ENCODE measurements at places on chromosomes 3 and 15.

DNA sequence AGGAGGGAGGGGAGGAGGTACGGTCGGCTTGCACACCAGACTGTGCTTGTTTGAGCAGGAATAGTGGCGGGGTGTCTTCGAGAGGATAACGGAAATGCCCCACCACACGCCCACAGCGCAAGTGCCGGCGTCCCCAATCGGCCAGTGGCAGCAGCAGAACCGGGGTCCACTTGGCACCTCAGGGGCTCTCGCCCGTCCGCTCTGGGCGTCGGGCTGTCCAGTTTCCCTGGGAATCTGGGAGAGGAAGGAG is 53.7 kb downstream of the CCDC54 start:
- DNase-seq: no peak

DNA sequence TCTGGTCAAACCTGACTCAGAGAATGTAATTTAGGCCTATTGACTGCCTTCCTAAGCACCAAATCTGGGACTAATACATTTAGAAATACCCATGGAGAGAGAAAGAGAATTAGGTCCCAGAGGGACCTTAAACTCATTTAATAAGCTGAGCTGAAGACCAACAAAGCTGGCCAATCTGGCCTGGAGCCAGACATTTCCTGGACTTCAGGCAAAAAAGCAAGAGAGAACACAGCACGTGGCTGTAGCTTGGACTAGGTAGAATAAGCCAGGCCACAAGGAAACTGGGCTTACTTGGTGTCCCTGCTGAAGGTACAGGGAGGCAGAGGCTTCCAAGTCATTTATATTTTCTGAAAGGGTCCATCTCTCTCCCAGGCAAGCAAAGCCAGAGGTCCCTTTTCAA is 88.1 kb downstream of the RTP4 start:
- DNase-seq: no peak

GRCh38 chr3:52021489-52022268 is 26.0 kb upstream of the RPL29 start:
- no peak for DNase-seq

DNA sequence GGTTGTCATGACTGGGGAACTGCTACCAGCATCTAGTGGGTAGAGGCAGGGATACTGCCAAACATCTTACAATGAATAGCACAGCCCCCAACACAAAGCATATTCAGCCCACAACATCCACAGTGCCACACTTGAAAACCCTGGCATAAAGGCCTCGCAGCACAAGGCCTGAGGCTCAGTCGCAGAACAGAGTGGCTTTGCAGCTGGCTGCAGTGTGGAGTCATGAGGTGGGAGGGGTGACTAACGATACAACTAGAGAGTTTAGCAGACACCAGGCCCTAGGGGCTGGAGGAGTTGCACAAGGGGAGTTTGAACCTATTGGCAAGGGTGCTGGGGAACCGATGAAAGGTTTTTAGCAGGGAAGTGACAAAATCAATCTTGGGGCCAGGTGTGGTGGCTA is 32.1 kb downstream of the GRK7 start:
- DNase-seq: no peak

DNA sequence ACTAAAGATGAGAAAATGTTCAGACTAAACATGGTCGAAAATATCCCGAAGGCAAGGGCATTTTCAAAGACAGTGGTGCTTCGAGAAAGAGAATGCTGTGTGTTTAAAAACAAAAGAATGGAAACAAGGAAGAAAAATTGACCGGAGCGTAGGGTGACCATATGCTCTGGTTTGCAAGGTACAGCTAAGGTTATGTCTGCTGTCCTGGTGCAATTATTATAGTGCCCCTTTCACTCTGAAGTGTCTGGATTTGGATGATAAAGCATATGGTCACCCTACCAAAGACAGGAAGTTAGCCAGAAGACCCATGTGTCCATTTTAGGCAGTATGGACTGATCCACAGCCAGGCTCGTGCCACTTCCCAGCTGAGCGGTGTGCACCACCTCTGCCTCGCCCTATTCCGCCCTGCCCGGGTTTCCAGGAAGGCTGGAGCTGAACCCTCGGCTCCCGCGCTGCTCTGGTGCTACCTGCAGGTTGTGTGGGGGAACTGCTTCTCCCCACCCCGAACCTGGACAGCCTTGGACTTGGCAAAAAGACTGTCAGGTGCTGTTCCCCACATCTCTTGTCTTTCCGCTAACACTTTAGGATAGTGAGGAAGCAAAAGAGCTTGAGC is 25.2 kb downstream of the GOLGA6D start:
- no peak for DNase-seq

- DNase-seq: no peak
Observed at GRCh38 chr3:52040600-52040999, 15.8 kb downstream of the DUSP7 start.

- no peak for DNase-seq
Observed at GRCh38 chr15:69857250-69857649, 240.5 kb downstream of the TLE3 start.

DNA sequence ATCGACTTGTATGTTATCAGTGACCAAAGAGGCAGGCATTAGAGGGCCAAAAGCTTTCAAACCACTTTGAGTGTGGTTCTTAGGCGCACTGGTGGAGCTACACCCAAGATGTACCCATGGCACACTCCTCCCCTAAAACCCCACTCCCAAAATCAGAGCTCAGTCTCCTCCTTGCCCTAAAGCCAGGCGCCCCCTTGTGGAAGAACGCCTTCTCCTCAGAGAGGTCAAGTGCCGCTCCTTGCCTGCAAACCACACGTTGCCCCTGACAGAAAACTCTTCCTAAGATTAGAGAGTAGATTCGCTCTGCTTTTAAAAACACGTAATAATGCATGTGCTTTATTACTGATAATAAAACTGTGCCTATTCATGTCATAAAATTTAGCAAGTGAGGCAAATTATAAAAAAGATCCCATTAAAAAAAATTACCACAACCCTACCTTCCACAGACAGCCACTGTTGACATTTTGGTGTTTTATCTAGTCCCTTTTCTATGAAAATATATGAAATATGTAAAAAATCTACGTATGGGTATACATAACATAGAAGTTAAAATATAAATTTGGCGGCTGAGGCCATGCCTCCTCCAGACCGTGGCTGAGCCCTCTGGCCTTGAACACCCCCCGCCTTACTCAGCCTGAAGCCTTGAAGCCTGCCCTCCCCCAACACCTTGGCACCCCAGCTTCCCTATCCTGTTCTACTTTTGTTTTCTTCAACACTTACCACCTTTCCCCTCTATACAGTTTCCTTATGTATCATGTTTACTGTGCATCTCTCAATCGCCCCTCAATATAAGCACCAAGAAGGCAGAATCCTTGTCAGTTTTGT is 33.5 kb downstream of the BCL2L10 start:
- no peak for DNase-seq

- DNase-seq: no peak
Observed at GRCh38 chr3:147218965-147219364, 187.4 kb downstream of the ZIC4 start.

DNA sequence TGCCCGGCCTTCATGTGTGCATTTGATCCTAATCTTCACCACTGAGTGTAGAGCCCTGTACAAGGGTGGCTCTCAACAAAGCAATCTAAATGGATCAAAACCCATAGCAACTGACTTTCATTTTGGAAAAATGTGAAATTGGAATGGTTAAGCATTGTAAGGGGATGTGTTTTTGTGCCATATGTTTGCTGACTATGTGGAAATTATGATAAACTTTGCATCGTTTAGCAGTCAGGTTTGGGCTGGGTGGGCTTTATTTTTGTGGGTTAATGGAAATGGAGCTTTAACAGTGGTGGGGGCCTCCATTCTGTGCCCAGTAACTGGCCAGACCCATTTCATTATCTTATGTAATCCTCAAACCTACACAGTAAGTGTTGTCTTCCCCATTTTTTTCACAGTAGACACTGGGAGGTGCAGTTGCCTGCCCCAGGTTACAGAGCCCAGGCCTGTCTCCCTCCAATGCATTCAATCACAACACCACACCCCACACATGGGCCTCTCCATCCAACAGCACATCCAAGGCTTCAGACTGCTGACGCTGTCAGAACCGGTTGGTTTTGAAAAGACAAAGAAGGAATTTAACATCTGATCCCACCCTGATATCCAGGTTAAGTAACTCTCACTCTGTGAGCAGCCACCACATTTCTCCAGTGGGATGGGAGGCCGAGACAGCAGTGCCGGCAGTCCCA is 136.3 kb upstream of the ABHD17C start:
- DNase-seq: no peak

GRCh38 chr3:184757022-184757651 is 45.3 kb upstream of the MAGEF1 start:
- no peak for DNase-seq

GRCh38 chr3:47485812-47486211 is 10.1 kb upstream of the SCAP start:
- DNase-seq: no peak

DNA sequence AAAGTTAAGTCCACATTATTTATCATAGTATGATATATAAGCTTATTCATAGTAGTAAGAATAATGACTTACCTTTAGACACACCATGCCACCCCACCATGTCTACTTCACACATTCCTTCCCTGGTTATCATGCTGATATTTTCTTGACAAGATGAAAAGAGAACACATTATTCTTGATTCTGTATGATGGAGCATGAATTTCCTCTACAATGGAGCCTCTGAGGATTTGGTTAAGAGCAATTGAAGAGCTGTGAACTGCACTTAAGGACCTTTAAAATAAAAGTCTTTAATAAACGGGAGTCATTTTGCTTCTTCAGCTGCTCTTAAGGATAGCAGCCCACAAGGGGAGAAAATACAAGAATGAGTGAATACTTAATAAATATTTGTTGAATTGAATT is 226.7 kb downstream of the CADM2 start:
- DNase-seq: no peak

DNA sequence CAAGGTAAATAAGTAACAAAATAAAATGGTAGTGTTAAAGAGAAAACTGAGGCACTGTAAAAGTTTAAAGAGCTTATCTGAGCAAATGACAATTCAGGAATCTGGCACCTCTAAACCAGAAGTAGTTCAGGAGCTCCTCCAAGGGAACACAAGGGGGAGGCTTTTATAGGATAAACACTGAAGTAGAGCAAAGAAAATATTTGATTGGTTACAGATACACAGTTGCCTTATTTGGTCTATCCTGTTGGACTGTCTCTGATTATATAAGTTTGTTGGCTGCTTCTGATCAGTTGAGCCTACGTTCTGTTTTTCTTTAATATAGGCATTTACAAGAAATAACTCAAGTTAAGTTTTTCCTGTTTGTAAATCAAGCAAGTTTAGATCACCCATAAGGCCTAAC is 146.9 kb downstream of the ERC2 start:
- no peak for DNase-seq

GRCh38 chr3:61173676-61174075 is 77.6 kb downstream of the FHIT start:
- no peak for DNase-seq

DNA sequence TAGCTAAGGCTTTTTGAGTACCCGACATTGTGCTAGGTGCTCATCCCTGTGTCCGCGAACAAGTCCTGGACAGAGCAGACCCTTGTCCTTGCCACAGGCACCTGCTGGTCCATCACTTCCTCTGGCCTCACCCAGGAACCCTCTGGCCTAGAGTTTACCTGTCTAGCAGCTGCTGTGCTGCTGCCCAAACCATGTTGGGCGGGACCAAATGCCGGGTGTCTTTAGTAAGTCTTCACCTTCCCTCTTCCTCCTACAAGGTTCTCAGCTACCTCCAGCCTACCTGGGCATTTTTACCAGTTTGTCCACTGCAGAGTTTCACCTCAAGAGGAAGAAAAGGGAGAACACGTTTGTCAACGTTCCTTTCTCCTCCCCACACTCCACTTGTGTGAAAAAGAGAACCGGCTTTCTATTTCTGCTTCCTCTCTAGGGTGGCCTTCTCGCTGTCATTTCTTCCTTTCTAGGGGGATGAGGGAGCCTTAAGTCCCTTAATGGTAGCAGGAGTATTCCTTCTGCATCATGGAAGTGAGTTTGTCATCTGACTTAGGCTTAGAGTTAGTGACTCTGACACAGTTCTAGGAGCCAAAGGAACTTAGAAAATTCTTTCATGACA is 80.4 kb upstream of the GCNT3 start:
- no peak for DNase-seq

DNA sequence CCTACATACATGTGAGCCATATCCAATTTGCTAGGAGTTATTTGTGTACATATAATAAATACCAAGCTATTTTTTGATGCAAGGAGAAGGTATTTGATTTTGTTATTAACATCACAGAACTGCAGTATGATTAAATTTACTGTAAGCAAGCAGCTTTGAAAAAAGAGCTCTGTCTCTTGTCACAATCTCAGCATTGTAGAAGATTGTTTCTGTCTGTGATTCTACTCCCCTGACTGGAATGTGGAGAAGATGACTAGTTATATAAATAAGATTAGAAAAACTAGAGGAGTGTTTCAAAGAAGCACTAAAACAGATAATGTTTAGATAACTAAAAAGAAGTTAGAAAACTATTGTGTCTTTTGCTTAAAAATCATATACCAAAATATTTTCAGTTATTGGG is 17.1 kb upstream of the DCBLD2 start:
- no peak for DNase-seq

DNA sequence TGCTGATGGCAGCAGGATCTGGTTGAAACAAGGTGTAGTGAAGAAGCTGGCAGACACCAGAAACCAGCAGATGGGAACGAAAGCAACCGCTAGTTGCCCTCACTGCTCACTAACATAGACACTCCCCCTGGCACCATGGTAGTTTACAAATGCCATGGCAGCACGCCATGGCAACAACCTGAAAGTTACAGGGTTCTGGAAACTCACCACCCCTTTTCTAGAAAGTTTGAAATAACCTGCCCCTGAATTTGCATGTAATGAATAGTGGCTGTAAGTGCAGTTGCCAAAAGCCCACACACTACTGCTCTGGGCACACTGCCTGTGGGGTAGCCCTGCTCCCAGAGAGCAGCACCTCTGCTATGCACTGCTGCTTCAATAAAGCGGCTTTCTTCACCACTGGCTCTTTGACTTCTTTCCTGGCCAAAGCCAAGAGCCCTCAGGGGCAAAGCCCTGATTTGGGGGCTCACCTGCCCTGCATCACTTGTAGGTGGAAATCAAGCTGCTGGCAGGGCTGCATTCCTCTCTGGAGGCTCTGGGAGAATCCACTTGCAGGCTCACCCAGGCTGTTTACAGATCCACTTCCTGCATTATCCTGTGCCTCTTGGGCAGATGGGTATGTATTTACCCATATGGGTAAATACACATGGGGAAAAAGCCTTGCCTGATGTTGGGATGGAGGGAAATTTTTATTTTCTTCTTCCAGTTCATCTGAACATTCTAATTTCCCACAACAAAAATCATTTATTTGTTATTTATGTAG is 2.0 kb upstream of the GP9 start:
- DNase-seq: no peak

GRCh38 chr15:77634266-77634962 is 1.7 kb upstream of the LINGO1 start:
- DNase-seq: no peak
